ENCODE measurements at places on chromosomes 4 and X.

GRCh38 chr4:169009286-169010124 is 550 bp downstream of the CBR4 start:
- peak; percentile 38 for DNase-seq

GRCh38 chr4:87103691-87104187 is 116.7 kb downstream of the KLHL8 start:
- no peak for DNase-seq

GRCh38 chrX:15416133-15416993 is 32.1 kb upstream of the VEGFD start:
- DNase-seq: no peak

- no peak for DNase-seq
Observed at GRCh38 chrX:152632445-152633097, 5.1 kb upstream of the GABRQ start.

GRCh38 chrX:121635141-121635540 is 587.7 kb downstream of the GLUD2 start:
- DNase-seq: no peak

- DNase-seq: no peak
Observed at GRCh38 chr4:99655308-99656081, 2.1 kb downstream of the C4orf54 start.

DNA sequence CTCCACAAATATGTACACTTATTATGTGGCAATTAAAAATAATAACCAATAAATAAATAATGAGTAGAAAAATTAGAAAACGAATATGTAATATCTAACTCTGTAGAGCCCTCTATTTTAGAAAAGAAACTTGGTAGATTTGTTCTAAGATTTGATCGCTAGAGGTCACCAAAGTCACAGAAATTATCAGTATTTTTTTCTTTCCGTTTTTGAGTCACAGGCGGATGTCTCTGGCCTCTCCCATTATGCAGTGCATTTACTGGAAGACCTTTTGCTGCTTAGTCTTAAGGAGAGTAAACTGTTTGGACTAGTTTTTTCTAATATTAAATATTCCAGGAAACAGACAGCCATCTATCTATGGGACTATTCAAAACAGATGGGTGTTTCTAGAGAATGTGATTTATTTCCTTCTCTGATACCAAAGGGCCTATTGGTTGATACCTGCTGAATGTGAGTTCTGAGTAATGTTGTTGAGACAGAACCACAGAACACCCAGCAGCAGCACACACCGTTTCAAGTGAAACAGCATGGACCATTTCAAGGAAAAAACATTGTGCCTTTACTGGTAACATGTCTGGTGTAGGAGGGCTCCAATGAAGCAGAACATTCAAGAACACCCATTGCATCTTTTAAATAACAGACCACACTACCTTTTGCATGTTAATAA is 34.0 kb upstream of the GYPA start:
- no peak for DNase-seq

DNA sequence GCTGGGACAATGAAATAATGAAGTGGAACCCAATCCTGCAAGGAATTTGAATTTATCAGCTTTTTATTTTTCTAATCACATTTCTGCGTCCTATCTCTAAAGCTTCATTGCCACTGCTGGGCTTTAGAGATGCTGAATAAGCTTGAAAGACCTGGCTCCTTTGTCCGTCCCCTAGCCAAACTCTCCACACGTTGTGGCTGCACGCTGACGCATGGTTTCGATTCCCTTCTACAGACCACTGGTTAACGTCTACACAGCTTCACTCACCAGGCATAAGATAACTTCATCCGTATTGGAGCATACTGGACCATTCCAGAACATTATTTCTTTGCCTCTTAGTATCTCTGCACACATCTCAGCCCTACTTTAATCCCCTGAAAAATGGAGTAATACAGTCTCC is 31.2 kb downstream of the SPANXN3 start:
- DNase-seq: no peak

GRCh38 chr4:184933311-184933710 is 85.0 kb upstream of the HELT start:
- no peak for DNase-seq

DNA sequence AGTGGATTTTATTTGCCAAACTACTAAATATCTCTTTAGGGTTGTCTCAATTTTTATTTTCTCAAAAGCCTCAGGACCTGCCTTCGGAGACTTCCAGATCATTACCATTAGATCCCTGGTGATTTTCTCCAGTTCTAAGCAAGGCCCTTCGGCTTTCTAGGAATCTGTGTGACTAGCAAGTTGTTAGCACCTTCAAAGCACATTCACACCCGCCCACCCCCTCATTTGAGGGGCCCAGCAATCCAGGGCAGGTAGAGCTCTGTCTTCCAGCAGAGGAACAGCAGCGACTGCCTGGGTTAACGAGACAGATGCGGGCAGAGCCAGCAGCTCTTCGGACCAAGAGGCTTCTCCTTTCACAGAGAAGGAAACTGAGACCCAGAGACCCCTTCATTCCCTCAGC is 2.0 kb downstream of the WDR1 start:
- DNase-seq: no peak

- DNase-seq: no peak
Observed at GRCh38 chr4:147310312-147310711, 170.6 kb upstream of the EDNRA start.

GRCh38 chrX:9133426-9133825 is 99.5 kb upstream of the FAM9B start:
- DNase-seq: no peak

DNA sequence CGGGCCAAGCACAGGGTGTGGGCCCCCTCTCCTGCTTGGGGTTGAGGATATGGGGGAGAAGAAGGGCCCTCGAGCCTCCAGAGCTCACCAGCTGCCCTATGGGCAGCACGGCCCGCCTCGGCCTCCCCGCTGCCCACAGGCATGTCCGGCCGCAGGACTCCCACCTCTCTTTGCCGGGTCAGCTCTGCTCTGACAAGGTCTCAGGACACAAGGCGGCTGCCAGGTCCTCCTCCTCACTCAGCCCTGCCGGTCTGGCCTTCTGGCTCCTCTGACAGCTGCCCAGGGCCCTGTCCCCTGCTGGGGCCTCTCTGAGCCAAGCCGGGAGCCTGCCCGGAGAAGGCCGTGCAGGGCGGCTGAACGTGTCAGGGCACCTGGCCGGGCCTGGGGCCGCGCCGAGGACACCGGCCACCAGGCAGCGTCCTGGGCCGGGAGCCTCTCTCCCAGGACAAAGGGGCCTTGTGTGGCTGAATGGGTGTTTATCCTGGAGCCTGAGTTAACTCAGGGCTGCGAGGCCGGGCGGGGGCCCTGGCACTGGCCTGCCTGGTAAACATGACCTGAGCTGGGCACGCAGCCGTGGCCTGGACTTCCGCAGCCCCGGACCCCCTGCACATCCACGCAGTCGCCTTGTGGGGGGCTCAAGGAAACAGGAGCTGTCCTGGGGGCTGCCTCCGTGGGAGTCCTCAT is 25.7 kb downstream of the TACC3 start:
- DNase-seq: no peak

- no peak for DNase-seq
Observed at GRCh38 chr4:142727149-142727548, 119.0 kb downstream of the INPP4B start.

DNA sequence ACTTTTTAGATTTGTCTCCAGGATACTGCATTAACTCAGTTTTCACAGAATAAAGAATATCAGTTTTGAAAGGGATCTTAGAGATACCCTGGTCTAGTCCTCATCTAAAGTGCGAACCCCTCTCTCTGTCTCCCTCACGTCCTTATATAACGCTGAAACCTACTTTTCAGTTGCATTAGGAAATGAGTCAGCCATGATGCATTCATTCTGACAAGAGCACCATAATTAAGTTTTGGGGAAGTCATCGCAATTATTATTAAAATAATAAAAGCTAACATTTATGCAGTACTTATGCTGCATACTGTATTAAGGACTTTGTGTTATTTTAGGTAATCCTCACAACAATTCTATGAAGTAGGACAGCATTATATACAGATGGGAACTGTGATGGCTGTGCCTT is 116.1 kb downstream of the REELD1 start:
- no peak for DNase-seq

- DNase-seq: peak; percentile 19
Observed at GRCh38 chrX:150772150-150772970, 79.2 kb downstream of the MTMR1 start.

- DNase-seq: no peak
Observed at GRCh38 chr4:128630871-128631270, 178.6 kb upstream of the JADE1 start.

DNA sequence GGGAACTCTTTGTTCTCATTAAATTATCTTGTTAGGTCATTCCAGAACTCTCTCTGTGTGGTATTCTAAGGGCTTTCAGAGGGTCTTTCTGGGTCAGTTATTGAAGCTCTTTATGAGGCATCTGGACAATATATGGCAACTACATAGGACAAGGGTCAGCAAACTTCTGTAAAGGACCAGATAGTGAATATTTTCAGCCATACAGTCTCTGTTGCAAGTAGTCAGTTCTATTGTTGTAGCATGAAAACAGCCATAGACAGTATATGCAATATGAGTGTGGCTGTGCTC is 35.1 kb downstream of the HADH start:
- no peak for DNase-seq

- DNase-seq: no peak
Observed at GRCh38 chrX:69531031-69531755, 27.1 kb downstream of the NALF2 start.

DNA sequence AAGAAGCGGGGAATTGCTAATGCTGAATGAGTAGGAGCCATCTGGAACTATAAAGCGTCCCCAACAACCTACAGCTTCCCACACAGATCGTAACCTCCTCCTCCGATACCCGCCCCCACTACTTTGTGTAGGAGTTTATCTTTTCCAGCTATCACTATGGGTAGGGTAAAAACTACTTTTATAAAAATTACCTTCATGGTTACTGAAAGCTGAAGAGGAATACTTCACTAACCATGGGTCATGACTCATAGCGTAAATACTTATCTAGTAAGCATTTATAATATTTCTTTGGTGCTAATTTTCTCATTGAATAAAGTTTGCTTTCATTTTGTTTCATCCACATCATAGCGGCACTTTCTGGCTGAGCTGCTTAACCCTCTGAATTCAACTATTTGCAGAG is 79.4 kb upstream of the TNIP3 start:
- DNase-seq: no peak

- no peak for DNase-seq
Observed at GRCh38 chrX:138669693-138670092, 41.8 kb downstream of the FGF13 start.

- DNase-seq: no peak
Observed at GRCh38 chr4:8071766-8072165, 86.8 kb downstream of the ABLIM2 start.

GRCh38 chrX:147476008-147476407 is 435.7 kb upstream of the FMR1 start:
- no peak for DNase-seq

DNA sequence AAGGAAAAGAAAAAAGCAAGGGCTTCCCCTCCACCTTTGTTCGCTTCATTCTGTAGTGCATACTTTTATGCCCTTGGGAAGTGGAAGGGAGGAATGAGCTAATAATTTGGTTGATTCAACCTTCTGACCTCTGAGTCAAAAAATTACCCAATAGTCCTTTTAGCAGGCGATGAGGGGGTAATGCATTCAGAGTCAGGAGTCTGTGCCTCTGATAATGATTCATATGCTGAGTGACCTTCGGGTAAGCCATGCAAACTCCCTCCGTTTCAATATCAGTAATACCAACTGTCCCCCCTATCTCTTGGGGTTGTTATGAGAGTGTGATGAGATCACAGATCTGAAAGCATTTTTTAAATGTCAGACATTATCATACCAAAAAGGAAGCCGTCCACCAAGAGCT is 41.6 kb upstream of the ACSL4 start:
- no peak for DNase-seq

- no peak for DNase-seq
Observed at GRCh38 chrX:20224814-20225487, 41.8 kb downstream of the RPS6KA3 start.

- no peak for DNase-seq
Observed at GRCh38 chrX:146887020-146887419, 72.5 kb upstream of the CXorf51A start.

- DNase-seq: no peak
Observed at GRCh38 chr4:152045449-152045806, 284.6 kb upstream of the GATB start.

DNA sequence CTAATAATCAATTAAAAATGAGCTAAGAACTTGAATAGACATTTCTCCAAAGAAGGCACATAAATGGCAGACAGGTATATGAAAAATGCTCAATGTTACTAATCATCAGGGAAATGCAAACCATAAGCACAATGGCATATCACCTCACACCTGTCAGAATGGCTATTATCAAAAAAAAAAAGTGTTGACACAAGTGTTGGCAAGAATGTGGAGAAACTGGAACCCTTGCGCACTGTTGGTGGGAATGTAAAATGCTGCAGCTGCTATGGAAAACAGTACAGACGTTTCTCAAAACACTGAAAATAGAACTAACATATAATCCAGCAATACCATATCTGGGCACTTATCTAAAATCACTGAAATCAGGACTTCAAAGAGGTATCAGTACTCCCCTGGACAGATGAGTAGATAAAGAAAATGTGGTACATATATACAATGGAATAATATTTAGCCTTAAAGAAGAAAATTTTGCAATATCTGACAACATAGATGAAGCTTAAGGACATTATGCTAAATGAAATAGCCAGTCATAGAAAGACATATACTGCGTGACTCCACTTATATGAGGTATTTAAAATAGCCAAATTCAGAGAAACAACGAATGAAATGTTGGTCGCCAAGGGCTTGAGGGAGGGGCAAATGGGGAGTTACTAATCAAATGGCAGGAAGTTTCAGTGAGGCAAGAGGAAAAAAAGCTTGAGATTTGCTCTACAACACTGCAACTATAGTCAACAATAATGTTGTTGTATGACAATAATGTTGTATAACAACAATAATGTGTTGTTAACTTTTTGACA is 175.5 kb downstream of the WDFY3 start:
- DNase-seq: no peak

DNA sequence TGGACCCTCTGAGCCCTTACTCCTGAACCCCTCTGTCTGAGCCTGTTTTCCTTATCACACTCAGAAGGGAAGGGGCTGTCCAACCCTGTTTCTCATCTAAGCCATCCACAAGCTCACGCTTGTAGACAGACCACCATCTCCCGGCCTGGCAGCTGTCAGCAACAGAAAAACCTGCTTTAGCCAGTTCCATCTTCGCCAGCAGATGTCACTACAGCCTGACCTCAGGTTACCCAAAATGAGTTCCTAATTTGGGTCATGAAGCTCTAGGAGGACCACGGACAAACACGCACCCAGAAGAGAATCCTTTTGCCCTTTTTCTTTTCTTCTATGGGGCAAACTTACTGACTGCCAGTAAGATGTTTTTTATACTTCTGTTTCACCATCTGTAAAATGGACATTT is 445.4 kb downstream of the BCOR start:
- no peak for DNase-seq

GRCh38 chr4:182886205-182886604 is 31.0 kb downstream of the DCTD start:
- DNase-seq: no peak

GRCh38 chr4:159516556-159517140 is 413.8 kb downstream of the RAPGEF2 start:
- no peak for DNase-seq

Data from activated CD8-positive, alpha-beta memory T cell treated with anti-CD3 and anti-CD28 coated beads for 1 hour (primary cell).